ENCODE measurements at places on chromosomes 12 and 14. TPM values are rescaled to one million over a fixed set of nuclear protein-coding genes. Genes with fewer than 3 reads are reported as not detected.

RIMKLB gene
- polyA plus RNA-seq, result 45.7 TPM

SCN8A gene
- polyA plus RNA-seq, result 0.49 TPM

AVPR1A gene
- polyA plus RNA-seq, result 17.8 TPM

HVCN1 gene
- 6.7 TPM for polyA plus RNA-seq

GLIPR1L1 gene
- polyA plus RNA-seq, result not detected
